ENCODE measurements at places on chromosomes 1 and 21. TPM values are rescaled to one million over a fixed set of nuclear protein-coding genes. Genes with fewer than 3 reads are reported as not detected.
A peak's percentile ranks its signal among the peaks of the same experiment; 100 is the strongest.

- H3K27me3 ChIP-seq: no peaks in the 10 kb centered on the region
- peaks cover 16% of the 10 kb centered on the region for H3K4me1 ChIP-seq
- no peaks in the 10 kb centered on the region for H3K36me3 ChIP-seq
- H3K4me3 ChIP-seq: no peak overlapping the region
- H3K27ac ChIP-seq: no peak overlapping the region
Observed at GRCh38 chr1:205190845-205191577, 20.5 kb downstream of the DSTYK start.

HOOK1 gene
- 2.0 TPM for polyA plus RNA-seq

FAM131C gene
- 1.1 TPM for polyA plus RNA-seq

DNA sequence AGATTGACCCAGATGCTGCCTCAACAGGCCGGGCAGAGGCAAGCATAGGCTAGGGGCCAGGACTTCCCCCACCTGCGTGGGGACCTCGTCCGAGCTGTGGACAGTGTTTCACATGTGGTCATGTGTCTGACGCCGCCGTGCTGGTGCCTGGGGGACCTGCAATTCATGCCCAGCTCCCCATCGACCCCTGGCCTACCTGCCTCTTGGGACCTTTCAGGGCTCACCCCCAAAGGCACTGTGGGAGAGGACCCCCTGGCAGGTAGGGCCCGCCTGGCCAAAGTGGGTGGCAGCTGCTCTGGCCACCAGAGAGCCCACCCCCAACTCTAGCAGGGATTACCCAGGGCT, 4.4 kb downstream of the TMEM201 start:
- no peaks in the 10 kb centered on the region for H3K36me3 ChIP-seq
- DNase-seq: no peak
- no peak overlapping the region for H3K27ac ChIP-seq

- H3K27me3 ChIP-seq: no peaks in the 10 kb centered on the region
- no peak overlapping the region for H3K27ac ChIP-seq
- H3K4me1 ChIP-seq: peaks cover 31% of the 10 kb centered on the region
- no peak for DNase-seq
- no peak overlapping the region for H3K4me3 ChIP-seq
Observed at GRCh38 chr1:201673915-201674314, 135.0 kb downstream of the NAV1 start.

ECE1 gene
- 61.3 TPM for polyA plus RNA-seq

GRCh38 chr1:224245188-224245587, 62.1 kb downstream of the DEGS1 start:
- H3K27ac ChIP-seq: peak overlapping the region; percentile 84
- peaks cover 22% of the 10 kb centered on the region for H3K4me1 ChIP-seq
- peak; percentile 47 for DNase-seq
- H3K36me3 ChIP-seq: peaks cover 33% of the 10 kb centered on the region
- no peaks in the 10 kb centered on the region for H3K27me3 ChIP-seq
- H3K4me3 ChIP-seq: no peak overlapping the region

KHDC4 gene
- polyA plus RNA-seq: 19.1 TPM

GRCh38 chr21:44804762-44805161, 3.1 kb upstream of the UBE2G2 start:
- H3K4me1 ChIP-seq: peaks cover 13% of the 10 kb centered on the region
- DNase-seq: no peak
- H3K4me3 ChIP-seq: no peak overlapping the region
- no peaks in the 10 kb centered on the region for H3K27me3 ChIP-seq

- H3K36me3 ChIP-seq: no peaks in the 10 kb centered on the region
- H3K4me1 ChIP-seq: peaks cover 4% of the 10 kb centered on the region
- no peak overlapping the region for H3K27ac ChIP-seq
- no peaks in the 10 kb centered on the region for H3K27me3 ChIP-seq
- no peak overlapping the region for H3K4me3 ChIP-seq
Observed at GRCh38 chr21:42147386-42148020, 71.4 kb upstream of the ABCG1 start.

- no peak overlapping the region for H3K27ac ChIP-seq
- H3K4me1 ChIP-seq: no peaks in the 10 kb centered on the region
- peak overlapping the region; percentile 45 for H3K4me3 ChIP-seq
- H3K27me3 ChIP-seq: no peaks in the 10 kb centered on the region
- DNase-seq: no peak
Observed at GRCh38 chr1:76764638-76765454, 102.4 kb upstream of the ST6GALNAC5 start.

FCGR3A gene
- polyA plus RNA-seq: 3.2 TPM

ACTN2 gene
- 1,024 TPM for polyA plus RNA-seq

DNA sequence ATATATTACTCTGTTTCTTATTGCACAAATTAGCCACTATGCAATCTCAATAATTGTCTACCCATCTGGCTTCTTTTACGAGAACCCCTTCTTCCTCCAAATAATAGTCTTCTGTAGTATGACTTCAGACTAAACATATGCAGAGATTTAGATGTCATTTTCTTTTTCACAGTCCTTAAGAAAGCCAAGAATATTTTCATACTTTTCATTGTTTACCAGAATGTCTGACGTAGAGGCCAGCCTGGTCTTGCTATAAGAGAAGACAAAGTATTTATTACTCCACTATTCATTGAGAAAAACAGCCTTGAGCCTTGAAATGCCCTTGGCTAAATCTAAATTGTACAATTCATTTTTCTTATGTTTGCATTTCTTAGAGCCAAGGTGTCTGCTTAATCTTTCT, 714.9 kb upstream of the CXADR start:
- H3K36me3 ChIP-seq: no peaks in the 10 kb centered on the region
- H3K27me3 ChIP-seq: no peaks in the 10 kb centered on the region
- no peak overlapping the region for H3K4me3 ChIP-seq
- DNase-seq: no peak

- H3K4me3 ChIP-seq: no peak overlapping the region
- no peak for DNase-seq
- H3K27ac ChIP-seq: no peak overlapping the region
- no peaks in the 10 kb centered on the region for H3K4me1 ChIP-seq
Observed at GRCh38 chr1:185500001-185500626, 183.1 kb upstream of the IVNS1ABP start.

DNA sequence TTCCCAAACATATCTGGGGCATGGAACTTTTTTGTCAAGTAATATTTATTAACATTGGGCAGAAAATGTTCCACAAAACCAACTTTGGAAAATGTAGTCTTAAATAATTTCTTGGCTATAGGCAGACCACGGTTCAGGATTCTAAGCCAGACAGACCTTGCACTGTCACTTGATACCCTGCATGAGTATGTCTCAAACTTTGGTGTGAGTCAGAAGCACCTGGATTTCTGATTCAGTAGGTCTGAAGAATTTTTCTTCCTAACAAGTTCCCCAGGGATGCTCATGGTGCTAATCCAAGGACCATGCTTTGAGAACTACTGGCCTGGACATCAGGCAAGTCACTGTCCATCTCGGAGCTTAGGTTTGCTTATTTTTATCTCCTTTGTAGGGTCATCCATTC, 562.0 kb downstream of the PLPP3 start:
- no peaks in the 10 kb centered on the region for H3K4me1 ChIP-seq
- no peak overlapping the region for H3K27ac ChIP-seq
- no peaks in the 10 kb centered on the region for H3K36me3 ChIP-seq
- H3K4me3 ChIP-seq: no peak overlapping the region
- no peaks in the 10 kb centered on the region for H3K27me3 ChIP-seq
- DNase-seq: no peak

GRCh38 chr1:41430582-41430981, 53.9 kb downstream of the EDN2 start:
- no peaks in the 10 kb centered on the region for H3K27me3 ChIP-seq
- peaks cover 16% of the 10 kb centered on the region for H3K4me1 ChIP-seq
- no peak overlapping the region for H3K4me3 ChIP-seq
- no peak overlapping the region for H3K27ac ChIP-seq

GRCh38 chr1:175472464-175472863, 270.9 kb downstream of the TNR start:
- H3K27ac ChIP-seq: no peak overlapping the region
- H3K36me3 ChIP-seq: no peaks in the 10 kb centered on the region
- H3K27me3 ChIP-seq: no peaks in the 10 kb centered on the region
- H3K4me1 ChIP-seq: no peaks in the 10 kb centered on the region
- no peak overlapping the region for H3K4me3 ChIP-seq

PTGFR gene
- polyA plus RNA-seq: 0.15 TPM

KCNE2 gene
- 0.07 TPM for polyA plus RNA-seq

PARS2 gene
- 1.7 TPM for polyA plus RNA-seq

- peaks cover 16% of the 10 kb centered on the region for H3K4me1 ChIP-seq
- H3K36me3 ChIP-seq: peaks cover 44% of the 10 kb centered on the region
- peak overlapping the region; percentile 70 for H3K4me3 ChIP-seq
- H3K27me3 ChIP-seq: no peaks in the 10 kb centered on the region
- DNase-seq: no peak
Observed at GRCh38 chr1:28507247-28507645, 1.4 kb downstream of the RCC1 start.

DNA sequence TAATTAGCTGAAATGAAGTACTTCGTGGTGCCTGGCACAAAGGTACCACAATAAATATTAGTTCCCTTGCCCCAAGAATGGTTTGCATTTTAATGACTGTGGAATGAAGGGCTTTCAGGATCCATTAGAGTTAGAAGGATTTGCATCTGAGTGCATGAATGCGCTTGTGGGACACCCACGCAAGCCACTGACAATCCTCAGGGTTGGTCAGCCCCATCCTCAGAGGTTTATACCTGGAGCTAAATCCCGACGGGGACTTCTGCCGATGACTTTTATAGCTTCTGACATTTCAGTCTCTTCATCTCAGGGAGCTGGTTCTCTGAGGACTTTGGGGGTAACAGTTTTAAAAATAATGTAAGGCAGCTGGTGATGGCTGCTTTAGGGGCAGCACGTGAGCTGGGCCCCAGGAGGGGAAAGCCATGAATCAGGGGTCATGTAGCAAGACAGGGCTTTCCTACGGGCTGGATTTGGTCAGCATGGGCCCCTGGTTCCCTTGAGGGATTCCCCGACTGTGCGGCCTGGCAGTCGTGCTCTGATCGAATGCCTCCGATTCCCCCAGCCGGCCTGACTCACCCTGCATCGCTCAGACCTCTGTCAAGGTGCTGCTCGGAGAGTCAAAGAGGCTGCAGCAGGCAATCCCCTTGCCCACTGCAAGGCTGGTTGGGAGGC, 20.8 kb upstream of the IL10 start:
- no peaks in the 10 kb centered on the region for H3K27me3 ChIP-seq
- no peak overlapping the region for H3K27ac ChIP-seq
- no peak overlapping the region for H3K4me3 ChIP-seq
- no peak for DNase-seq
- H3K4me1 ChIP-seq: no peaks in the 10 kb centered on the region

UBE2U gene
- not detected for polyA plus RNA-seq

All from heart left ventricle (tissue), 16 donors.